ENCODE measurements at places on chromosomes 7 and 10. TPM values are rescaled to one million over a fixed set of nuclear protein-coding genes. Genes with fewer than 3 reads are reported as not detected.

The RNF32 gene
- 0.39 TPM for total RNA-seq

The ASAH2 gene
- total RNA-seq, result 0.64 TPM

The ACTL6B gene
- total RNA-seq, result not detected

The RHOBTB1 gene
- total RNA-seq, result 18.5 TPM

The SSBP1 gene
- 246 TPM for total RNA-seq

The GTF2I gene
- total RNA-seq, result 98.5 TPM

The VWDE gene
- total RNA-seq, result not detected

The TMEM26 gene
- not detected for total RNA-seq

The TMEM213 gene
- total RNA-seq, result not detected

The AIMP2 gene
- 101 TPM for total RNA-seq

The FAM20C gene
- total RNA-seq, result 22.7 TPM

The CYP26C1 gene
- total RNA-seq, result 0.30 TPM

The CPEB3 gene
- 0.73 TPM for total RNA-seq

The MNX1 gene
- total RNA-seq, result not detected

The ANKRD61 gene
- total RNA-seq, result 0.40 TPM

The FAM131B gene
- total RNA-seq, result 0.54 TPM

The ATE1 gene
- total RNA-seq, result 19.9 TPM

The IFIT5 gene
- total RNA-seq, result 17.1 TPM

The ANKRD30A gene
- not detected for total RNA-seq

The AGR3 gene
- total RNA-seq, result not detected
